Neural crest cell (in vitro differentiated cells): ENCODE measurements at places on chromosomes 6 and 20. TPM values are rescaled to one million over a fixed set of nuclear protein-coding genes. Genes with fewer than 3 reads are reported as not detected.

The KCNK15 gene
- not detected in 2 replicates for total RNA-seq

DNA sequence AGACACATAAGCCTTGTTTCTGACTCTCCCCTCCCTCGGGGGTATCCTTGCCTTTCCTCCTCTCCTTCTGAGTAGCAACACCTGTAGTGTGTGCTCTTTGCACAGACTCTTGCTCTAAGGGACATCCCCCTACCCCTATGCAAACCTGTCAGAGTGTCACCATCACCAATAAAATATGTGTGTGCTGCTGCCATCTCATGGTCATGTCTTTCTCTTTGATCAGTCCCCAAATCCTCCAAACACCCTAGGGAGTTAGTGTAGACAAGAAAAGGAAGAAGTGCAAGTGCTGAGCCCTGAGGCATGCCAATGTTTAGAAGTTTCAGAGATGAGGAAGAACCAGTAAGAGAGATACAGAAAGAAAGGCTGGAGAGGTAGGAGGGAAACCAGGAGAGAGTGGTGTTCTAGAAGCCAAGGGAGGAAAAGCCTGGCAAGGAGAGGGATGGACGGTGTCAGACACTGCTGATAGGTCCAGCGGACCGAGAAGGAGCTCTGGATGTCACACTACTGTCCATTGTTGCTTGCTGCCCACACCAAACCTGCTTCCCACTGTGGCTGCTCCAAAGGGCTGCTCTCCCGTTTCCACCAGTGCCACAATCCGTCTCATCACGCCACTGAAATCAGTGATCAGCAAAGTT lies 16.4 kb downstream of the TRMT6 start:
- H3K4me1 ChIP-seq = no peaks in the 10 kb centered on the region
- H3K4me3 ChIP-seq = no peak overlapping the region
- no peak overlapping the region for H3K27ac ChIP-seq
- H3K27me3 ChIP-seq = peaks cover 26% of the 10 kb centered on the region
- no peaks in the 10 kb centered on the region for H3K36me3 ChIP-seq

GRCh38 chr20:57953638-57954037 lies 243.8 kb upstream of the PMEPA1 start:
- no peak overlapping the region for H3K4me3 ChIP-seq
- H3K27me3 ChIP-seq = no peaks in the 10 kb centered on the region
- no peaks in the 10 kb centered on the region for H3K36me3 ChIP-seq
- no peak for DNase-seq

The ELOVL4 gene
- total RNA-seq = 9.0 and 10.1 TPM in 2 replicates

The EPPIN gene
- total RNA-seq = not detected in 2 replicates

The NCOA7 gene
- 11.0 and 11.2 TPM in 2 replicates for total RNA-seq

- H3K27ac ChIP-seq = no peak overlapping the region
- H3K4me3 ChIP-seq = no peak overlapping the region
- peaks cover 7% of the 10 kb centered on the region for H3K4me1 ChIP-seq
- H3K36me3 ChIP-seq = no peaks in the 10 kb centered on the region
- H3K27me3 ChIP-seq = peaks cover 2% of the 10 kb centered on the region
- DNase-seq = no peak
Observed at GRCh38 chr6:142725024-142725770, 219.8 kb downstream of the HIVEP2 start.

DNA sequence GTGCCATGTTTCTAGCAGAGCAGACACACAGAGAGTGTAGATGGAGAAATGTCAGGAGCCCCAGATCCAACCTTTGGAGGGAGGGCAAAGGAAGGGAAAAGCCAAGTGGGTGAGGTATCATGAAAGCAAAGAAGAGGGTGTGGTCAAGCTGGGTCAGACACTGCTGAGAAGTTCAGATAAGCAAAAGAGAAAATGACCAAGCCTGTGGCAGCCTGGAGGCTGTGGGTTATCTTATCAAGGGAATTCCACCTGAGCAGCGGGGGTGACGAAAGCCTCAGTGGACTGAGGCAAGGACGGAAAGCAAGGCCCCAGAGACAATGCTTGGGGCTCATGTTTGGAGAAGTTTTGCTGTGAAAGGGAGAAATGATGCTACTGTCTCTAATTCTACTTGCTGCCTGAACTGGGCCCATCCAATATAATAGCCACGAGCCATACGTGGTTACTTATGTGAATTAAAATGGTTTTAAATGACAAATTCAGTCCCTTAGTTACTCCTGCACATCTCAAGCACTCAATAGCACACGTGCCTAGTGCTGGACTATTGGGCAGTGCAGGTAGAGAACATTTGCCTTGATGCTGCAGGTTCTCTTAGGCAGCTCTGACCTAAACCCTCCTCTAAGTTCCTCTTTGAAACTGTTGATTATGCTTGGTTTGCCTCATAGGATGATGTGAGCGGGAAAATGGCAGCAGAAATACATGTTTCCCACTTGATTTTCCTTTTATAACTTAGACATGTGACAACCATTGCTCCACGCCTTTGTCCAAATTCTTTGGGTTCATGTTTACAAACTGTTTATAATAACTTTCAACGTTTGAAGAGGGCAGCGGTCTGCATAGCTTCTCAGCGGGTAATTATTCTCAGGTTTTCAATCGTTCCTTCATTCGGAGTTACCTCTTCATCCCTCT lies 63.7 kb downstream of the SLC22A23 start:
- peaks cover 20% of the 10 kb centered on the region for H3K4me1 ChIP-seq
- peaks cover 2% of the 10 kb centered on the region for H3K36me3 ChIP-seq
- no peak overlapping the region for H3K27ac ChIP-seq
- H3K4me3 ChIP-seq = no peak overlapping the region
- DNase-seq = no peak

- H3K27ac ChIP-seq = no peak overlapping the region
- no peak for DNase-seq
- H3K4me3 ChIP-seq = no peak overlapping the region
- no peaks in the 10 kb centered on the region for H3K36me3 ChIP-seq
- peaks cover 17% of the 10 kb centered on the region for H3K27me3 ChIP-seq
Observed at GRCh38 chr6:108100003-108100402, 25.5 kb upstream of the OSTM1 start.

The RAB44 gene
- total RNA-seq = not detected in 2 replicates

- H3K4me1 ChIP-seq = peaks cover 4% of the 10 kb centered on the region
- no peaks in the 10 kb centered on the region for H3K36me3 ChIP-seq
- no peak overlapping the region for H3K27ac ChIP-seq
- DNase-seq = no peak
Observed at GRCh38 chr6:105178110-105178509, 1.7 kb downstream of the POPDC3 start.

DNA sequence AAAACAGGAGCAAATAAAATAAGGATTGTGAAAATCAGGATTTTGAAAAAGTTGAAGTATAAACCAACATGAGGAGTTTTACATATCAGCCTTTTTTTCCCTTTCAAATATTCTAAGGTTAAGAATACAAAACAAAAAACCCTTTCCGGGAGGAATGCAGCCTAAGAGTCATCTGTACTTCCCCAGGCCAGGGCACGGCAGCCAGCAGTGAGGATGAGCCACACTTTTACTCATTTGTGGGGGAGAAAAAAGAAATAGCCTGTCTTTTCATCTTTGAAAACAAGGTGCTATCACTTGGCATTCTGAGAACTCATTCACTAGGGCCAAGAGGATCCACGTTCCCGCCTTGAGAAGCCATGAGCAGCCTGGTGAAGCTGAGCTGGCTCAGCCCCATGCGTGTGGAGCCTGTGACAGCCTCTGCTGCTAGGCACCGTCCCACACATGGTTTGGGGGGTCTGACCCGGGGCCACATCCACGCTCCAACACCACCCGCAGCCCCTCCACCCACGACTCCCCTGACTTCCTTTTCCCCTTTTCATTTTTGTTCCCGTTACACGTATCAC lies 11.2 kb downstream of the SLC22A1 start:
- H3K4me3 ChIP-seq = no peak overlapping the region
- H3K4me1 ChIP-seq = no peaks in the 10 kb centered on the region
- H3K27ac ChIP-seq = no peak overlapping the region
- no peak for DNase-seq
- no peaks in the 10 kb centered on the region for H3K36me3 ChIP-seq

DNA sequence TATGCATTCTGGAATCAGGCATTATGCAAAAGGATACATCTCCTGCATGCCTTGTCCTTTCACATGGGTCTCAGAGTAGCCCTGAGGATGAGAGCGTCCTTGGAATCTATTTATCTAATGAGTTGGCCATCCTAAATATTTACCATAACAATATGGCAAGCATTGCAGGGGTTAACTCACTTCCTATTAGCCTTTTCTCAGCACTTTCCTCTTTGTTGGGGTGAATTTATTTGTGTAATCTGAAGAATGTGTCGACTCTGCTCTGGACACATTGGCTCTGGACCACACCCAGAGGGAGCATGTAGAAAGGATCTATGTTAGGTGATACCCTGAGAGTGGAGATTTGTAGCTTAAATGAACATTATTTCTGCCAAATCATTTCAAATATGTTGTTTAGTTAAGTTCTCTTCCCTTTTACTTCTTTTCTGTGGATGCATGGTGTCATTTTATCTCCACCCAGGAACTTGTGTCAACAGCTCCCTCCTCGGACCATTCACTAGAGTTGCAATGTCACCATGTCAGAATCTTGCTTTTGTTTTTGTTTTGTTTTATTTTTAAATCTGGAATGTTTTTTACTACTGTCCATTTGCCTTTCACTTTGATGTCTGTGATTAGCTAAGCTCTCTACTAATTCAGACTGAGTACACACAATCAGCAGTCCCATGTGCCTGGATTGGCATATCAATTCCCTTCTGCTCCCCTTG lies 757.0 kb upstream of the MMS22L start:
- H3K36me3 ChIP-seq = no peaks in the 10 kb centered on the region
- no peak for DNase-seq
- peaks cover 66% of the 10 kb centered on the region for H3K4me1 ChIP-seq

DNA sequence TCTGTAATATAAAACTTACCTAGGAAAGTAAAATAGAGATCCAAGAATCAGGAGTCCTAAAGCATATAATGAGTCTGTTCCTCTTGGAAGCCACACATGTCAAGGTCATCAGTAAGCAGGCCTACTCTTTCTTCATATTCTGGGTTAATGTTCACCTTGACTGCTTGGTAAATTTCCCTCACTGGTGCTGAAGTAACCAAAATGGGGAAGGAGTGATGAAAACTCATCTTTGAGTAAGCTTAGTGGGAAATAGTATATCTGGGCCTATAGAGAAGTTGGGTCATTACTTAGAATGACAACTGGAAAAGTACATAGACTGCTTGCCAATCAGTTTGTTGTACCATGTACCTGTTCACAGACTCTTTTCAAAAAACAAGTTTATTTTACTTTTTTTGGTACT lies 6.6 kb downstream of the TSPYL4 start:
- H3K4me3 ChIP-seq = no peak overlapping the region
- H3K36me3 ChIP-seq = peaks cover 7% of the 10 kb centered on the region
- peaks cover 36% of the 10 kb centered on the region for H3K4me1 ChIP-seq
- no peak overlapping the region for H3K27ac ChIP-seq
- DNase-seq = no peak
- no peaks in the 10 kb centered on the region for H3K27me3 ChIP-seq

GRCh38 chr20:6575912-6576401 lies 191.5 kb upstream of the BMP2 start:
- no peak overlapping the region for H3K4me3 ChIP-seq
- peaks cover 7% of the 10 kb centered on the region for H3K27me3 ChIP-seq

- no peaks in the 10 kb centered on the region for H3K36me3 ChIP-seq
- DNase-seq = no peak
- peaks cover 14% of the 10 kb centered on the region for H3K27me3 ChIP-seq
- H3K4me3 ChIP-seq = no peak overlapping the region
- peaks cover 22% of the 10 kb centered on the region for H3K4me1 ChIP-seq
- no peak overlapping the region for H3K27ac ChIP-seq
Observed at GRCh38 chr20:24423390-24424313, 45.8 kb upstream of the SYNDIG1 start.

The ARMH2 gene
- not detected in 2 replicates for total RNA-seq

The PTCHD4 gene
- 1.2 and 1.4 TPM in 2 replicates for total RNA-seq

The MLIP gene
- not detected in 2 replicates for total RNA-seq

GRCh38 chr6:111027219-111027618 lies 45.4 kb downstream of the RPF2 start:
- peaks cover 21% of the 10 kb centered on the region for H3K36me3 ChIP-seq
- no peaks in the 10 kb centered on the region for H3K27me3 ChIP-seq

The C20orf204 gene
- 2.1 and 2.3 TPM in 2 replicates for total RNA-seq

The TULP4 gene
- total RNA-seq = 106 and 115 TPM in 2 replicates

GRCh38 chr20:33075281-33075680 lies 4.2 kb upstream of the BPIFB4 start:
- H3K4me3 ChIP-seq = no peak overlapping the region
- no peak overlapping the region for H3K27ac ChIP-seq
- H3K4me1 ChIP-seq = peaks cover 5% of the 10 kb centered on the region
- peaks cover 6% of the 10 kb centered on the region for H3K27me3 ChIP-seq
- no peaks in the 10 kb centered on the region for H3K36me3 ChIP-seq

The LRRC73 gene
- total RNA-seq = 2.1 and 2.7 TPM in 2 replicates

DNA sequence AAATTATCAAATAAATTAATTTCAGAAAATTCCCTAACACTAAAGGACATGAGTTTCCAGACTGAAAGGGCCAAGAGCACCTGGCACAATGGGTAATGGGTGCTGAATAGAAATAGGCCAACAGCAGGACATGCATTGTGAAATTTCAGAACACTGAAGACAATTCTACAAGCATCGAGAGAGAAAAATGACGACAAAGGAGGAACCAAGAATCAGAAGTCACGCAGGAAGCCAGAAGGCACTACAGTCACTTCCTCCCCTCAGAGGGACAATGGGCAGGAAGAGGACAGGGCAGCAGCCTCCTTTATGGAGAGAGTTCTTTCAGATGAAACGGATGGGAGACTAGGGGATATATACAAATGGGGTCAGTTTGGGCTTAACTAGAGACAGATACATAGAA lies 29.6 kb downstream of the PCNA start:
- H3K4me1 ChIP-seq = peaks cover 10% of the 10 kb centered on the region
- no peaks in the 10 kb centered on the region for H3K27me3 ChIP-seq
- DNase-seq = no peak
- no peak overlapping the region for H3K27ac ChIP-seq
- no peak overlapping the region for H3K4me3 ChIP-seq
- peaks cover 4% of the 10 kb centered on the region for H3K36me3 ChIP-seq

- DNase-seq = no peak
- H3K27me3 ChIP-seq = peaks cover 4% of the 10 kb centered on the region
- H3K27ac ChIP-seq = peak overlapping the region; percentile 43
- H3K4me1 ChIP-seq = peaks cover 6% of the 10 kb centered on the region
- no peaks in the 10 kb centered on the region for H3K36me3 ChIP-seq
Observed at GRCh38 chr20:25295386-25296093, 47.7 kb downstream of the PYGB start.

The C2 gene
- total RNA-seq = 0.35 and 1.2 TPM in 2 replicates

- peak overlapping the region; percentile 20 for H3K4me3 ChIP-seq
- H3K4me1 ChIP-seq = peaks cover 6% of the 10 kb centered on the region
- H3K27me3 ChIP-seq = peaks cover 67% of the 10 kb centered on the region
- DNase-seq = no peak
Observed at GRCh38 chr20:59571151-59571550, 33.2 kb upstream of the PHACTR3 start.

DNA sequence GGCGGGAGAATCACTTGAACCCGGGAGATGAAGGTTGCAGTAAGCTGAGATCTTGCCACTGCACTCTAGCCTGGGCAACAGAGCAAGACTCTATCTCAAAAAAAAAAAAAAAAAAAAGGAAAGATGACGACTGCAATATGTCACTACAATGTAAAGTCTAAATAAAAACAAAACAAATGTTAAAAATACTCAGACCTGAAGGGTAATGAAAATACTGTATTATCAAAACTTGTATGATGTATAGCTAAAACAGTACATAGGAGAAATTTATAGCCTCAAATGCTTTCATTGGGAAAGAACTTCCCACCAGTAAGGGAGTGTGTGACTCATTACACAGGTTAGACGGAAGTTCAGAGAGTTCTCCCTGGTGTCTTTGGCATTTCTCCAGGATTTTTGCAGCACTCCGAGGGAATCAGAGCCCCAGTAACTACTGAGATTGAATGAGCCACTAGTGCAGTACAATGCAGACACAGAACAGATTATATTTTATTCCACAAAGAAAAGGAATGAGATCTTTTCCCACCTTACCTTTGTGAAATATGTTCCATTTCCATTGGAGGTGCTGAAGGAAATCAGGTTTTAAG lies 12.5 kb upstream of the RALGAPB start:
- peaks cover 5% of the 10 kb centered on the region for H3K4me1 ChIP-seq
- H3K4me3 ChIP-seq = no peak overlapping the region
- no peak for DNase-seq
- H3K27ac ChIP-seq = no peak overlapping the region
- H3K27me3 ChIP-seq = peaks cover 4% of the 10 kb centered on the region
